ENCODE measurements at places on chromosomes 4 and X. TPM values are rescaled to one million over a fixed set of nuclear protein-coding genes. Genes with fewer than 3 reads are reported as not detected.

DNA sequence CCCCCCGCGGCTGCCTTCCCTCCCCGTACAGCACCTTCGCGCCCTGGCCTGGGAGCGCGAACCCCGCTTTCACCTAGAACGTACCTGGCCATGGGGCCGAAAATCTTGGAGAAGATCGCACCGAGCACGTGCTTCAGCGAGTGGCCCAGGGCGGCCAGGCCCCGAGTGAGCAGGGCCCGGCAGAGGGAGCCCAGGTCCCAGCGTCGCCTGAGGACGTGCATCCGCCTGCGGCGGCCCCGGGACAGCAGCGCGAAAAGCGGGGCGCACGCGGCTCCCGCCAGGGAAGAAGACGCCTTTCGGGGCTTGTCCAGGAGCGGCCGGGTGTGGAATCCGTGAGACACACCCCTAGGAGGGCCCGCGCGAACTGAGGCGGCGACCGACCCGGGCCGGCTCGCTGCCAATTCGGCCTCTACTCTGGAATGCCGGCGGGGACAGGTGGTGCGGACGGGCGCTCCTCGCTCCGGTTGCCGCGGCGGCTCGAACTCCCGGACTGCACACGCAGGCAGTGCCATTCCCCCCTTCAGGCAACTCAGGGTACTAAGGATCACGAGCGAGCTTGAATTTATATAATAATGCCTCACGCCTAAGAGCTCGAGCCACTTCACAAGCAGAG is at the start of gene HS6ST2:
HS6ST2 (minus strand) TSS at position 539 of the 613 bp plus-strand sequence.
- DNase-seq = no peak

ADGRG2 gene
- total RNA-seq = 12.5 TPM

DNA sequence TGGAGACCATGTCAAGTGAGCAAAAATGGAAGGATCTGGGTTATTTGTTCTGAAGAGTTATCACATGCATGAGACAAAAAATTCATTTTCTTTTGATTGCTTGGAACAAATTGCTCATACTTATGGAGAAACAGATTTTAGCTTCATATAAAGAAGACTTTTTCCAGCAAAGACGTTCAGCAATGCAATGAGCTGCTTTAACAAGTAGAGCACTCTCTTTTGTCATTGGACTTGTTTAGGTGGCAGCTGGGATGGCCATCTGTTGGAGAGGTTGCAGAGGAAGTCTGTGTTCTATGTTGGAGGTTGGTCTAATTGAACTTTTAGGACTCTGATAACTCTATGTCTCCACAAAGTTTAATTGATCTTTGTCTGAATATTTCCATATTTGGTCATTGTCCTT is 19.9 kb upstream of the CEP135 start:
- DNase-seq = no peak

NAA11 gene
- not detected for total RNA-seq

- DNase-seq = no peak
Measured at GRCh38 chr4:154490234-154490582, 1.4 kb downstream of the DCHS2 start.

CD38 gene
- 1.1 TPM for total RNA-seq

RNF150 gene
- 20.5 TPM for total RNA-seq

DNA sequence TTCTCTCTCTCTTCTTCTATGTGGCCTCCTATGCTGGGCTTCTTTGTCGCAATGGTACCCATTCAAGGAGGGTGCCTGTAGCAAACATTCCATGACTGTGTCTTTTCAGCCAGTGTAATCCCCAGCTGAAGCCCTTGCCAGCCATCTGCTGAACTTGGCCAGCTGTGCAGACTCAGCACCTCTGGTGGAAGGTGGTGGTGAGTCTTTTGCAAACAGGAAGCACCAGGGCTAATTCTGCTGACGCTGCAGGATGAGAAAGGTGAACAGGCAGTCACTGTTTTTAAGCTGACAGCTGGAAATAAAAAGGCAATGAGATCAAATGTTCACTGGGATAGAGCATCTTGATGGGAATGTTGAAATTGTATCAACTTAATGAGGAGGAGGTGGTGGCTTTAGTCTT is 298.7 kb upstream of the CLNK start:
- DNase-seq = peak; percentile 12

TAF7L gene
- not detected for total RNA-seq

GRCh38 chr4:105548483-105548882 is 3.9 kb upstream of the ARHGEF38 start:
- DNase-seq = no peak

- no peak for DNase-seq
Measured at GRCh38 chrX:70332600-70332999, 42.7 kb downstream of the KIF4A start.

MFAP3L gene
- total RNA-seq = 4.5 TPM

DNA sequence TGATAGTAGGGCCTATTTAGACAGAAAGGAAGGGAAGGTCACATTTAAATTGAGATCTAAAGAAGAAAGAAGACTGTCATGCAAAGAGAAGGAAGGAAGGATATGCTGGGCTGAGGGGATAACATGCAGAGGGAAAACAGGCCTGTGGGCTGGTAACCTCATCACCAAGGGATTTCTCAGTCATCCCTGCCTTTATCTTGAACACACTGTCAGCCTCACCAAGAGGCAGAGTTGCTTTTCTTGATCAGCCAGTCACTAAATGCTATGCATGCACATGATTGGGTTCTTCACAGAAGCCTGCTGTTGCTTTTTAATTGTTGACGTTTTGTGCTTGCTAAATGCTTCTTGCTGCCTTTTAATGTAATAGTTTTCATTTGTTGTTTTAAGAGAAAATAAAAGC is 113.0 kb downstream of the ARHGAP24 start:
- no peak for DNase-seq

GRCh38 chr4:16530688-16531635 is 304.7 kb upstream of the TAPT1 start:
- DNase-seq = no peak

GRCh38 chrX:41600291-41600690 is 88.5 kb upstream of the GPR34 start:
- no peak for DNase-seq

GRCh38 chr4:37051111-37051510 is 193.4 kb upstream of the NWD2 start:
- no peak for DNase-seq

- DNase-seq = no peak
Measured at GRCh38 chr4:91681544-91681943, 622.2 kb upstream of the GRID2 start.

- no peak for DNase-seq
Measured at GRCh38 chrX:7617994-7618393, 225.0 kb upstream of the VCX start.

DNA sequence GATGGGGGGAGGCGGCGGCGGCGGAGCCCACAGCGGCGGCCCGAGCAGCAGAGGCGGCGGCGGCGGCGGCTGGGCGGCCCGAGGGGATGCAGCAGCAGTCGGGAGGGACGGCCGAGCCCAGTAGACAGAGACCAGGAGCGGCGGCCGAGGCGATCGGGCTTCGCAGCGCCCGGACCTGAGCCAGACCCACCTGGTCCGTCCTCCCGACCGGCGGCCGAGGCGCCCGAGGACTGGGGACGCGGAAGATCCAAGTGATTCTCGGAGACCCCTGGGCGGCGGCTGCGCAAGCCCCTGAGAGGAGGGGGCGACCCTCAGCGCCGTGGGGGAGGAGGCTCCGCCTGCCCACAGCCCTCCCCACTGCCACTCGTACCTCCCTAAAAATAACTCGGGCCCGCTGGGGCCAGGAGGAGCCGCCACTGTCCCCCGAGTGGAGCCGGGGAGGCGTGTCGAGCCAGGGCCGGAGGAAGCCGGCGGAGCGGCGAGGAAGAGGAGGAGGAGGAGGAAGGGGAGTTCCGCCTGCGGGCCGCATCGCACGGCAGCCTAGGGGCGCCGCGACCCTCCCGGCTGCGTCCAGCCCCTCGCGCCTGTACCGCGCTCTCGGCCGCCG is 608 bp downstream of the RAPGEF2 start:
- no peak for DNase-seq

SYTL5 gene
- 3.1 TPM for total RNA-seq

DNA sequence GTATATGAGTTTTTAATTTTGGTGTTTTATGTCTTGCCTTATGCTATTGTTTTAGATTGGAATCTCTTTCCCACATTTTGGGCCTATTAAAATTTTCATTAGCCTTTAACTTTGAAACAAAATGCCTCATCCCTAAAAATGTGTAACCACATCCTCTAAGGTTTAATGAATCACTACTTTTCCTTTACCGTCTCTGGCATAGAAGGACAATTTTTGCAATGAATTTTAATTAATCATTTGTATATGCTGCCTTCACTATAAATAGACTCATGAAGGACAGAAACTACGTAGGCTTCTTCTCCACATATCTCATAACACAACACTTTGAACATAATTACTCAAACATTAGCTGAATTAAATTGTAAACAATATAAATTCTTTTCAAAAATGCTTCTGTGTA is 421.5 kb downstream of the NLGN4X start:
- DNase-seq = no peak

SSX2B gene
- total RNA-seq = 0.26 TPM

- no peak for DNase-seq
Measured at GRCh38 chrX:155127465-155127864, 56.2 kb downstream of the BRCC3 start.

DNA sequence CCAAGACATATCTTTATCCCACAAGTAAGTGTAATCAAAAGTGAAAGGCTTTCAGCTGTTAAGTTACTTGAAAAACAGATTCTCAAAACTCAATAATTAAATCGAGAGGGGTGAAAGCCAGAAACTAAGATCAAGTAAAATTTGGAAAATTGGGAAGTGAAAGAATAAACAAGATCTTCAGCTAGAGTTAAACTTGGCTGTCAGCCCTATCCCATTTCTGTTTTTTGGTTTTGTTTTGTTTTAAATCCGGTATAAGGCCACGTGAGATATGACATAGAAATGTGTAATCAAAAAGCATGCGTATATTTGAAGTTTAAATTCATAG is 856.8 kb downstream of the STIM2 start:
- no peak for DNase-seq

- DNase-seq = no peak
Measured at GRCh38 chr4:118337954-118338353, 14.8 kb downstream of the PRSS12 start.

DNA sequence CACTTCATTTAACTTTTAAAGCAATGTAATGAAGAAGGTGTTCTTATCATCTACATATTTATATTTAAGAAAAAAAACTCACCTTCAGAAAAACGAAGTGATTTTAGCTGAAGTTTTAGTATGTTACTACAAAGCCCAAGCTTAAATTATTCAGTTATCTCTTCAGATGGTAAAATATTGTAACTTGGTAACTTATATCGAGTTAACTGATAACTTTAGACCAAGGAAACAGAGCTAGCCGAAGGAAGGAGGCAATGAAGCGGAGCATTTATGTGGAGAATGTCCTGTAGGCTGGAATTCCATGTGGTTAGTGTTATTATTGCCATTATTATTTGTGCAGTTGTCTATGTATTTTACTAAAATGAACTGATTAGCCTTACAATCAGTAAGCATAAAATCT is 1102.1 kb upstream of the LCORL start:
- no peak for DNase-seq
